ENCODE measurements at places on chromosomes 12 and 14. TPM values are rescaled to one million over a fixed set of nuclear protein-coding genes. Genes with fewer than 3 reads are reported as not detected.

The IKZF4 gene
- total RNA-seq, result 2.0 TPM

The KLRG1 gene
- 0.94 TPM for total RNA-seq

The STYK1 gene
- total RNA-seq, result 0.30 TPM

The CYP27B1 gene
- total RNA-seq, result 2.2 TPM

The DLK1 gene
- total RNA-seq, result 0.39 TPM

The PTGDR gene
- not detected for total RNA-seq

The GPR135 gene
- total RNA-seq, result 1.1 TPM

The A2M gene
- total RNA-seq, result 0.08 TPM

The HOXC4 gene
- total RNA-seq, result 3.4 TPM

The RNASE12 gene
- total RNA-seq, result not detected

The VRTN gene
- not detected for total RNA-seq

The ACOT6 gene
- total RNA-seq, result not detected

The IGFBP6 gene
- total RNA-seq, result 157 TPM

The C12orf43 gene
- 24.0 TPM for total RNA-seq

The STK38L gene
- total RNA-seq, result 14.6 TPM

The SLC25A47 gene
- not detected for total RNA-seq

The CRIP1 gene
- 1,895 TPM for total RNA-seq

The L3HYPDH gene
- 40.1 TPM for total RNA-seq

The RPS6KL1 gene
- 0.28 TPM for total RNA-seq

The RAPGEF3 gene
- total RNA-seq, result 0.45 TPM

The CLEC9A gene
- not detected for total RNA-seq

All from A549 treated with Mapracorat at 1 μM for 4 hours (cell line).